ENCODE measurements at places on chromosomes 1 and 21.

- DNase-seq = no peak
Measured at GRCh38 chr1:72141875-72142274, 140.5 kb downstream of the NEGR1 start.

- DNase-seq = no peak
Measured at GRCh38 chr1:178086294-178086693, 7.6 kb upstream of the RASAL2 start.

DNA sequence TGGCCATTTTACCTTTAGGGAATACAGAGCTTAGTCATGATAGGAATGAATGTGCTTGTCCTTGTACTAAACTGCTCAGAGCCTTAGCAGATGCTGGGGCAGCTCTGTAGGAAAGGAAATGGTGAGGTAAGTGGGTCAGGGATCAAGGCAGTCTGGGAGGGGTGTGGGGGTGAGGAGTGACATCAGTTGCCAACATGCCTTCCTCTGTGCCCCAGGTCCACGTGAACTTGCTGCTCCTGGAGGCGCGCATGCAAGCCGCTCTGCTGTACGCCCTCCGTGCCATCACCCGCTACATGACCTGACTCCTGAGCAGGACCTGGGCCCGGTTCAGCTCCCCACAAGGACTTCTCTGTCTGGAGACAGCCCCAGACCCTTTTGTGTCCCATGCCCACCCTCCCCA lies 21.2 kb downstream of the SESN2 start:
- no peak for DNase-seq

GRCh38 chr1:224196813-224197600 lies 14.0 kb downstream of the DEGS1 start:
- DNase-seq = no peak

DNA sequence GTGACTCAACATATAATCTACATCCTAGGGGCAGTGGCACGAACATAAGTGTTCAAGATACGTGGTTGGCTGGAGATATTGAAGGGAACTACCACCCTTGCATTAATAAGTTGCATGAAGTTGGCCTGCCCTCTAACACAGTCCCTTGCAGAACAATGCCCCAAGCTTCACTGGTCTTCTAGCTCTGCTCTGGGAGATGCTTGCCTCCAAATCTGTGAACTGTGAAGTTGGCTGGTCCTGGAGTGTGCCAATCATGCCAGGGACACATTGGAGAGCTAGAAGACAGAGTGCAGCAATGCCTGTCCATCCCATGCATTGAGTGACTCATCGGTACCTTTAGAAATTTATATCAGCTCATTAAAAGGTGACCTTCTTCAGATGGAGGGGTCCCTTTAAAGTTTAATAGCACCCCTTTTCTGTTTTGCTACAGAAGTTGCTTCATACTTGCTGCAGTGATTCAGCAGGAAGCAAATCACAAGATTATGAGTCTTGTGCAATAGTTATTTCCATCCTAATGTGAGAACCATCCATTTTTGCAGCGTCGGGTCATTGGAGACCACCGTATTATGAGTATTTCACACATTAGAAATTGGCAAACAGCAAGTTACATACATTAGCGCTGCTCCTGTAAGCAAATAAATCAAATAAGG lies 55.2 kb upstream of the KAZN start:
- no peak for DNase-seq

DNA sequence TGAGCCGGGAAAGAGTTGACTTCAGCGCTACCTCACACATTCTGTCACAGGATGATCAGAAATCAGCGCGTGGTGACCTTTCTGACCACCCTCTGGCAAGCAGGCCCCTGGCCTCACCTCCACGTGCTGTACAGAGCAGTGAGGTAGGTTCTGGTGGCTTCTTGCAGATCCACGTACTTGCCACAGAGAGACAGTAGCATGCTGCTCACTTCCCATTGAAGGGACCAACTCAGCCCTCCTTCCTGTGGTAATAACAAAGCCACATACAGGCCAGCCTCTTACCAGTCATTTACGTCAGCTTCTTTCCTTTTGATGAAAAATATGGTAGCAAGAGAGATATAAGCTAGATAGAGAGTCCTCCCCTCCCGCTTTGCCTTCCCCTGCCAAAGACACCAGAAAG lies 200.7 kb downstream of the CHRM3 start:
- DNase-seq = no peak

DNA sequence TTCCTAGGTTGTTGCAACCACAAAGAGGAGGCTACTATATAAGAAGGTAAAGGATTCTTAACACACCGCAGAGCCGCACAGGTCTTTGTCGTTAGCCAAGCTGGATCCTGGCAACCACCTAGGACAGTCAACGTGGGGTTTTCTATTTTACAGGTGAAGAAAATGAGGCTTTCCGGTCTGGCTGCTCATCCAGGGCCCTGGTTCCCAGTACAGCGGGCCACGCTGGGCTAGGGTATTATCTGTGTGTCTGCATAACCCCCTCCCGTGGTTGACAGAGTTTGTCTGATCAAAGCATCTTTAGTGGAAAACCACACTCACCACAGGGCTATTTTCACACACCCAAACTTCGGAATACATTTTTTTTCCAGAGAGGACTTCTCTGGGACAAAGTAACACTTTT lies 39.0 kb upstream of the PDE9A start:
- DNase-seq = no peak
